Psoas muscle (tissue), 8 donors: ENCODE measurements at places on chromosomes 3 and 15. TPM values are rescaled to one million over a fixed set of nuclear protein-coding genes. Genes with fewer than 3 reads are reported as not detected.

CATSPER2 gene
- polyA plus RNA-seq: 3.2 TPM

ZNF80 gene
- polyA plus RNA-seq: not detected

DNA sequence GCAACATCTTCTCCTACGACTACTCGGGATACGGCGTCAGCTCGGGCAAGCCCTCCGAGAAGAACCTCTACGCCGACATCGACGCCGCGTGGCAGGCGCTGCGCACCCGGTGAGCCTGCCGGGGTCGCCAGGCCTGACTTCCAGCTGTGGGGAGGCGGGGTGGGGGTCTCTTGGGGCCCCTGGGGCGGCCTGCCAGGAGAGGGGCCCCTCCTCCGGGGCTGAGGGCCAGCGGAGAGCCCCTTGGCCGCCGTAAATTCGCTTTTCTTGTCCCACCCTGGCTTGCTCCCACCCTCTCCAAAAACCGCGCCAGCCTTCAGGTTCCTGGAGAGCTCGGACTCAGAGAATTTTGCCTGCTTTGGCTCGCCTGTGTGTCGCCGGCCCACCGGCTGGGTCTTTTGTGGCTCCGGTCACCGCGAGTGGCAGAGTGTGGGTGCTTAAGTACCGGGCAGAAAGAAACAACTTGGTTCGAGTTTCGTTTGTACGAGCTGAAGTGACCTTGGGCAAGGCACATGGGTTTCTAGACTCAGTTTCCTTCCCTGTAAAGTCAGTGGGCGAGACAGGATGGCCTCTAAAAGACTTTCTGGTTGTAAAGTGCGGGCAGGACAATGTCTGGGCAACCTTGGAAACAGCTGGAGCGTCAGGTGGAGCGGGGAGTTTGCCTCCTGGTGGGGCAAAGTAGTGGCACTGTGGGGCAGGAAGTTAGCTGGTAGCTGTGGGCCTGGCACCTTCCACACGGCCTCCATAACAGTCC lies 976 bp downstream of the ABHD17C start:
- peaks cover 11% of the 10 kb centered on the region for H3K4me1 ChIP-seq
- no peaks in the 10 kb centered on the region for H3K36me3 ChIP-seq
- no peaks in the 10 kb centered on the region for H3K27me3 ChIP-seq
- DNase-seq: no peak

DNA sequence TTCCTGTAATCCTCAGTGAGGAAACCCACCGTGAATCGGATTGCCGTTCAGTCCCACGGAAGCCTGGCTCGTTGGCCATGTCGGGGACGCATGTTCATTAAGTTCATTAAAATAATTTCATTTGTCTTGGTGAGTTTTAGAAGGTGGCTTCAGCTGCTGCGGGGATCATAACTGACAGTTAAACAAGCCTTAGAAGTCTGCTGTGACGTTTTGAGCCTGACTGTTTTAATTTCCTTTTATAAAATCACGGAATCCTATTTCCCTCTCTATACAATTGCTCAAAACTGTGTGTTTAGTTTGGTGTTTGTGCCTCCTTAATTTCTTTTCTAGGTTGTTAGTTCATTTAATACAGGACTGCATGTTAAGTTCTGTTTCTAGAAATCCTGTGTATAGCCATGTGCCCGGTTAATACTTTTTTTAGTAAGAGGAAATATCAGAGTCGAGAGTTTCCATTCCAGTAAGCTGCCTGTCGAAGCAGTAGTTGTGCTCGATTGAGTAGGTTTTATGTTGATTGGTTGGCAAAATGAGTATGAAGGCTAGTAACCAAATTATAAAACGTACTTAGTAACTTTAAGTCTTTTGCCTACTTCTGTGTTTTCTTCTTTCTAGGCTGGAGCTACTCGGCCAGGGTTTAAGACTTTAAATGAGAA lies 705 bp downstream of the NIPA2 start:
- H3K27me3 ChIP-seq: no peaks in the 10 kb centered on the region
- peak overlapping the region; percentile 95 for H3K27ac ChIP-seq
- H3K4me3 ChIP-seq: peak overlapping the region; percentile 84
- no peaks in the 10 kb centered on the region for H3K36me3 ChIP-seq
- H3K4me1 ChIP-seq: peaks cover 17% of the 10 kb centered on the region

GRCh38 chr3:26623419-26624208 lies 1.0 kb downstream of the LRRC3B start:
- peak overlapping the region; percentile 73 for H3K4me3 ChIP-seq
- H3K36me3 ChIP-seq: no peaks in the 10 kb centered on the region
- H3K27ac ChIP-seq: no peak overlapping the region
- no peaks in the 10 kb centered on the region for H3K27me3 ChIP-seq

GRCh38 chr15:72168808-72169190 lies 28.8 kb downstream of the GRAMD2A start:
- H3K4me3 ChIP-seq: no peak overlapping the region
- H3K27ac ChIP-seq: no peak overlapping the region
- no peaks in the 10 kb centered on the region for H3K27me3 ChIP-seq

- H3K36me3 ChIP-seq: no peaks in the 10 kb centered on the region
- H3K4me1 ChIP-seq: peaks cover 18% of the 10 kb centered on the region
- DNase-seq: peak; percentile 83
- H3K27me3 ChIP-seq: no peaks in the 10 kb centered on the region
- no peak overlapping the region for H3K27ac ChIP-seq
Measured at GRCh38 chr3:195859061-195859845, 47.5 kb upstream of the MUC4 start.

- no peak overlapping the region for H3K4me3 ChIP-seq
- H3K27me3 ChIP-seq: no peaks in the 10 kb centered on the region
- DNase-seq: no peak
Measured at GRCh38 chr3:146590521-146590920, 14.6 kb downstream of the PLSCR5 start.

GRCh38 chr3:129233538-129233937 lies 15.9 kb upstream of the COPG1 start:
- H3K4me3 ChIP-seq: no peak overlapping the region
- peak overlapping the region; percentile 16 for H3K27ac ChIP-seq
- H3K36me3 ChIP-seq: no peaks in the 10 kb centered on the region
- no peak for DNase-seq
- H3K27me3 ChIP-seq: no peaks in the 10 kb centered on the region
- H3K4me1 ChIP-seq: peaks cover 12% of the 10 kb centered on the region

DNA sequence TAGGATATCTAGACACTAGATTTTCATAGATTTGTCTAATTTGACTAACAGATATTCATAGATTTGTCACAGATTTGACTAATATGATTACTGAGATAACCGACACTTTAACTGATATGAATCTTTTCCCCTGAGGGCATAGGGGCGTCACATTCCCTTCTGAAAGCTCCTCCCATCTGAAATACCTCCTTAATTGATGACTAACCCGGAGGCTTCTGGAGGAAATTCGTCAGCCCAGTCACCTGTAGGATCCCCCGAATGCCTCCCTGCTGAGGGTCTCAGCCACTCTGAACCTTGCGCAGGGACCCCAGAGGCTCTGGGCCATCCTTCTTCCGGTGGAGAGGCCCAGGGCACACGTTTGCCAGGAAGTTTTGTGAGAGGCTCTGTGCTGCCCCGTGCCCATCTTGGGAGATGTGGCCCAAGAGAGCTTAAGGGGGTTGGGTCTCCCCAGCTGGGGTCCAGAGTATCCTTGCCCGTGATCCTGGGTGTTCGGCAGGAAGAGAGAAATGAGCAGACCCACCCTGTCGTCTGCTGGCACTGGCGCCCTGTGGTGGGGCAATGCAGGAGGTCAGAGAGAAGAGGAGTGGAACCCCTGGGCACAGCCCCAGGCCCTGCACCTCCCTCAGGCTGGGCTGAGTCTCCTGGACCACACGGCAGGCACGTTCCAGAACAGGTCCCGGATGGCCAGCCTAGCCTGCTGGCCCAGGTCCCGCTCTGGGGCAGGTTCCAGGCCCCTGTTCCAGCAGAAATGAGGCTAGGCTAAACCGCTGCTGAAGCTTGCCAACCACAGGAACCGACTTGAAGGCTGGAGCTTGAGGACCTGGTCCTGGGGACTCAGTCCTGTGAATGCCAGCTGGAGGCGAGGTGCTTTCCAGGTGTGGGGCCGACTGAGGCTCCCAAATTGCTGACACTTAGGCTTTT lies 1.7 kb downstream of the PLA2G4D start:
- no peak overlapping the region for H3K4me3 ChIP-seq
- H3K36me3 ChIP-seq: no peaks in the 10 kb centered on the region
- peak; percentile 51 for DNase-seq
- no peaks in the 10 kb centered on the region for H3K27me3 ChIP-seq
- peaks cover 9% of the 10 kb centered on the region for H3K4me1 ChIP-seq

DNA sequence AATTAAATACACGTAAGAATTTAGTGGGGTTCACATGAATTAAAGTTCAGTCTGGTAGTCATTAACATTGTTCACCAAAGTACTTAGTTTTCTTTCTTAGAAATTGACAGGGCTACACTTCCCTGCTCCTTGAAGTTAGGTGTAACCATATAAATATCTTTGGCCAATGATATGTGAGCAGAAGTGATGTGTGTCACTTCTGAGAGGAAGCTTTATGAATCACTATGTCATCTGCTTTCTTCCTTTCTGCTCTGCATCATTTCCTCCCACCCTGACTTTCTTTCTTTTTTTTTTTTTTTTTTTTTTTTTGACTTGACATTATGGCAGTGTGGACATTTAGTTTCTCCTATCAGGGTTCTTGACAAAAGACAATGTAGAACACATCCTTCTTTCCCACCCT lies 156.2 kb upstream of the COL8A1 start:
- H3K4me3 ChIP-seq: no peak overlapping the region
- no peaks in the 10 kb centered on the region for H3K4me1 ChIP-seq
- H3K27me3 ChIP-seq: peaks cover 2% of the 10 kb centered on the region
- DNase-seq: no peak
